ENCODE measurements at places on chromosomes 13 and 19.

DNA sequence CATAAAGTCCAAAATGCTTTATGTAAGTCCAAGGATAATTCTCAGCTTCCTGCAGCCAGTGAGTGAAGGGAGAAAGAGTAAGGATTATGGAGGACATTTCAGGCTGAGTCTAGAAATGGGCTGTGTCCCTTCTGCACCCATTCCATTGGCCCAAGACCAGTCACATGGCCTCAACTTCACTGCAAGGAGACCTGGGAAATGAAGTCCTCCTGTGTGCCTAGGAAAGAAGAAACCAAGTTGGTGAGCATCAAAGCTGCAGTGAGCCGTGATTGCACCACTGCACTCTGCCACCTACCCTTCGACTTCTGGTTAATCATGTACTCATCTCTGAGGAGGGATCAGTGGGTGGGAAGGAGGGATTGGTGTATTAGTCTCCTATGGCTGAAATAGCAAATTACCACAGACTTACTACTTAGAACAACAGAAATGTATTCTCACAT, 3.6 kb upstream of the CD37 start:
- DNase-seq: peak; percentile 22

GRCh38 chr13:74158028-74158427, 23.8 kb upstream of the KLF12 start:
- DNase-seq: no peak

DNA sequence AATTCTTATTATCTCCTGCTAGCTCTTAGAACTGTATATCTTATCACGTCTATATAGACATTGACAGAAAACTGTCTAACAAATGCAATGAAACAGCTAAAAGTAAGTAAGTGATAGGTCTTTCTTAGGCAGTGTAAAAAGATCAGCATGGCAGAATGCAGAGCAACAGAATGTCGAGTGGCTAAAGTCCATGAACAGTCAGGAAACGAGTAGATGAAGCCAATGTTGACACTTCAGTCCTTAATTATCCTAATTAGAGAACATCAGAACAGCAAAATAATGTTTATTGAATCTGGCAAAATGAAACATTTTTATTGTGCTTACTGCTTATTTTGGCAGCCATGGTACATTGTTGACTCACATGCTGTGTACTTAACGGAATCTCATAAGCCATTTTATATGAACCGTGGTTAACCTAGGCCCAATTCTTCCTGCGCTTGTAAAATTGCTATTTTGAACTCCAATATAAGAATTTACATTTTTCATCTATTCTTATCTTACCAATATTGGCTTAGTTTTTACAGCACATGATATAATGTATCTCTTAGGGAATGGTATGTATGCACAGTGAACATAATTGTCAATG, 748.1 kb downstream of the DACH1 start:
- no peak for DNase-seq

DNA sequence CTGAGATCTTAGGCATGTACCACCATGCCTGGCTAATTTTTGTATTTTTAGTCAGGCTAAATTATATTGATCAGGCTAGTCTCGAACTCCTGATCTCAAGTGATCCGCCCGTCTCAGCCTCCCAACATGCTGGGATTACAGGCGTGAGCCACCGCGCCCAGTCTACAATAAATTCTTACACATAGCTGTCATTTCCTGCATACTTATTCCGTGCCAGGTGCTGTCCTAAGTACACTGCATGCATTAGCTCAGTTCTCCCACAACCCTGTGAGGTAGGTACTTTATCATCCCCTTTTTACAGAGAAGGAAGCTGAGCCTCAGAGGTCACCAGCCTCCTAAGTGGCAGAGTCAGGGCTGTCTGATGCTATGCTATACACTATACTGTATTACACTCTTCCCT, 7.2 kb upstream of the RHPN2 start:
- DNase-seq: no peak

- DNase-seq: no peak
These were observed 26.7 kb upstream of the PABPC3 start for GRCh38 chr13:25069236-25069635.

GRCh38 chr13:110471833-110472162, 89.7 kb downstream of the RAB20 start:
- no peak for DNase-seq

DNA sequence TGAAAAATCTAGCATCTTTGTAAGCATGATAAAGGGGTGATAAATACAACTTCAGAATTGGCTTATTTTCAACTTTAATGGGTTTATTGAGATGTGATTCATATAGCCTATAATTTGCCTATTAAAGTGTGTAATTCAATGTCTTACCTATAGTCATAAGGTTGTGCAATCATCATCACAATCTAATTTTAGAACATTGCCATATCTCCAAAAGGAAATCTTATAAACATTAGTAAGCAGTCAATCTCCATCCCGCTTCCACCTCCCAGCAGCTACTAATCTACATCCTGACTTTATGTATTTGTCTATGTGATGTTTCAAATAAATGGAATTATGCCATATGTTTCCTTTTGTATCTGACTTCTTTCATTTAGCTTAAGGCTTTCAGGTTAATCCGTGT, 145.2 kb upstream of the KLHL1 start:
- no peak for DNase-seq

DNA sequence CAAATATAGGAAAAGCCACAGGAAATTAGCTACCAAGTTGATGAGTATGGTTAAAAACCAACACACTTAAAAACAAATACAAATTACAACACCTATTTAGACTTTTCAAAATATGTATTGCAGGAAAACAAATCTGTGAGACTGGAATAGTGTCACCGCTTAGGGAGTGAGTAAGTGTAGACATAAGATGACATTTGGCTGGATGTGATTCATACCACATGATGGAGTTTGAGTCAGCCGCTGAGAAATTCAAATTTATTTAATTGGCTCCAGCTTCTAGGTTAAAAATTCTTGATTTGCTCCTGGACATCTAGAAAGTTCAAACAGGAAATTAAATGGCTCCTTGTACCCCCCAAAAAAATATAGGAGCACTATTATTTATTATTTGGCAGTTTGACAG, 531.7 kb downstream of the SLITRK1 start:
- DNase-seq: no peak

DNA sequence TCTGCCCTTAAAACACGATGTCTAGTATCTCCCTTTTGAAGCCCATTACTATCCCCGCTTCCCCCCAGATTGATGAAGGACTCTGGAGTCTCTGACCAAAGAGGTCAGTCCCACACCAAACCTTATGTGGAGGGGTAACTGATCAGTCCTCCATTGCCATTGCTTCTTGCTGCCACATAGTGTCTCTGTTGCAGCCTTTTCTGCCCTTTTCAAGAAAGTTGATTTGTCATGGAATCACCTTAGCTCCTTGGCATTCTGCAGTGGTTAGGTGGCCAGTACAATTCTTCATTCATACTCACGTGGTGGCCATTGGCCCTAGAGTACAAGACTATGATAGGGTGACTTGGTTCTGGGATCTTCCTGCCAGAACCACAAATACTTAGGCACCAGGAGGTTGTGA, 8.4 kb upstream of the HTR2A start:
- no peak for DNase-seq

GRCh38 chr19:51440846-51441409, 17.3 kb downstream of the SIGLEC8 start:
- no peak for DNase-seq

DNA sequence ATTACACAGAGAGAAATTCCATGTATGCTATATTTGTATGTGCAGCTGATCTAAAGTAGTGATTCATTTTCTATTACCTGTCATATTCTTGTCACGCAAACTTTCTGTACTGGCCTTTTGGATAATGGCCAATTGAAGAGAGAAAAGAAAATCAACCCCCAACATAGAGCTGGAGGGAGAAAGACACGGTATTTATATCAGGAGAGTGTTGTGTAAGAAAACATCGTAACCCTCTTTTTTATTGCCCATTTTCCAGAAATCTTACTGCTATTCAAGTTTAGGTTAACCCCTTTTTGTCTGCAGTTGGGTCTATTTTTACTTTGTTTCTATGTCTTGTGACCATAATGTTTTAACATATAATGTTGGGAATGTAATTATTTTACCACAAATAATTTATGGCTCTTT, 27.9 kb downstream of the DGKH start:
- no peak for DNase-seq

DNA sequence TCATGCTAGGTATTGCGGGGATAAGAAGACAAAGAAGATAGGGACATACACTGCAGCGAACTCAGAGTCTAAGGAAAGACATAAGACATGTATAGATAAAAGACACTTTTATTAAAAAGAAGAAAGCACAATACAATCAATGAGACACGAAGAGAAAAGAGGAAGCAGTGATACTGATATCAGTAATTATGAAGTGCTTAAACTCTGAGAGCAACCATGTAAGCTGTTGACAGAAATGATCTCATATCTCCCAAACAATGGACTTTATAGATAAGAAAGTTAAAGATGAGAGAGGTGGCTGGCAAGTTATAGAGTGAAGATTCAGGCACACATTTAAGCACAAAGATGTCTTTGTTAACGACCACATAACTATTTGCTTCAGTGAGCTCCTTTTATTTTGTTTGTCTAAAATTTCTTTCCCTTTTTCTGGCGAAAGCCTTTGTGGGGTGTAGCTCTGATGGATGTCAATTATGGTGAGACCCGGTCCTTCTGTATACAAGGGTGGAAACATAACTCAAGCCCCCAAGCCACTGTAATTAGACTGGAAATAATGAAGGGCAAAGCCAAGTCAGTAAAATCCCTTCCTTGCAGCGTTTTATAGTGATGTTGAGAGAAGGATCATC, 818.0 kb upstream of the SLC10A2 start:
- DNase-seq: no peak

DNA sequence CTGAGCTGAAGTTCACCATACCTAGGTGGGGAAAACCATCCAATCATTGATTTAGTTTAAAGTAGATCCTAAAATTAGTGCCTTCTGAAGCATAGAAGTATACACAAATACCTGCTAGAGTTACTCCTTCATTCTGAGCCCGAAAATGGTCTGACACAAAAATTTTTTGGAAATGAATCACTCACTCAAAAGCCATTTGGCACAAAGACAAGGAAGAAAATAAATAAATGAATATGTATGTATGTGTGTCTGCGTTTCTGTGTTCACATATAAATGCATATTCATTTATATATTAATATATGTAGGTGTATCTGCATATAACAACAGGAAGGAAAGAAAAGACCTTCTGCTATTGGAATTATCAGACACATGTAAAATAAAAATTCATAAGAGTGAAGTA, 614.4 kb upstream of the PCDH9 start:
- no peak for DNase-seq

GRCh38 chr13:24228852-24229458, 68.4 kb downstream of the SPATA13 start:
- peak; percentile 23 for DNase-seq

Measured in NCI-H1436 (cell line).